ENCODE measurements at places on chromosomes 6 and 20.

DNA sequence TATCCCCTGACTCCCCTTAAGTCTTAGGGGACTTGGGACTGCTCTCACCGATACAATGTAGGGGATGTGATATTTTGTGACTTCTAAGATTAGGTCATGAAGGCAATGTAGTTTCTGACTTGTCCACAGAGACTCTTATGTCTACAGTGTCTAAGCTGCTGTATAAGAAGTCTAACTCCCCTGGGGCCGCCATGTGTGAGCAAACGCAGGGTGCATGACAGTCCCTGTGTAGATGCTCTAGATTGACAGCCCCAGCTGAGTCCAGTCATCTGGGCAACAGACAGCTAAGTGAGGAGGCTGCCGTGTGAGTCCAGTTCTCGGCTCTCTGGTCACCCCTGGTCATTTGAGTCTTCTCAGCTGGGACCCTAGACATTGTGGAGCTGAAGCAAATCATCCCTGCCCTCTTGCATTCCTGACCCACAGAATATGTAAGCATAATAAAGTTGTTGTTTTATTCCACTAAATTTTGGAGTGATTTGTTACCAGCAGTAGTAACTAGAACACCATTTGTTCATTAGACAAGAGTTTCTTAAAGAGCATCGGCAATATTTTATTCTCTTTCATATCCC is 743.3 kb upstream of the CHD6 start:
- DNase-seq = no peak

- no peak for DNase-seq
These were observed 125.6 kb downstream of the BCAS1 start for GRCh38 chr20:53944796-53945195.

- peak; percentile 44 for DNase-seq
These were observed 1.3 kb downstream of the C20orf144 start for GRCh38 chr20:33663161-33664084.

GRCh38 chr20:40692240-40693011 is 3.4 kb upstream of the MAFB start:
- no peak for DNase-seq

DNA sequence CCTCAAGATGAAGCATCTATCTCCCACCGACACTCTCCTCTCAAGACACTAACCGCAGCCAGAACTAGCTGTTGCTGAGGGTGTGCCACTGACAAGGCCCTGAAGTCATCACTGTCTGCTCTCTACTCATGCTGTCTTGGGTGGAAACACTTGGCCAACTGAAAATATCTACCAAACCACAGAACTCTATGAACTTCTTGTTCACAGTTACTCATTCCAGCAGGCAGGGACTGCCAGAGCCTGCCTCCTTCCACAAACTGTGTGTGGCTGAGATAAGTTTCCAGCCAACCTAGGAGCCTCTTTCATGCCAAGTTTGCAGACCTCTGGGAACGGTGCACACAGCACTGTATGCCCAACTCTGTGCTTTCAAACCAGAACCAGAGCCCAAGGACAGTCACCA is 45.5 kb upstream of the NXT1 start:
- DNase-seq = peak; percentile 38

DNA sequence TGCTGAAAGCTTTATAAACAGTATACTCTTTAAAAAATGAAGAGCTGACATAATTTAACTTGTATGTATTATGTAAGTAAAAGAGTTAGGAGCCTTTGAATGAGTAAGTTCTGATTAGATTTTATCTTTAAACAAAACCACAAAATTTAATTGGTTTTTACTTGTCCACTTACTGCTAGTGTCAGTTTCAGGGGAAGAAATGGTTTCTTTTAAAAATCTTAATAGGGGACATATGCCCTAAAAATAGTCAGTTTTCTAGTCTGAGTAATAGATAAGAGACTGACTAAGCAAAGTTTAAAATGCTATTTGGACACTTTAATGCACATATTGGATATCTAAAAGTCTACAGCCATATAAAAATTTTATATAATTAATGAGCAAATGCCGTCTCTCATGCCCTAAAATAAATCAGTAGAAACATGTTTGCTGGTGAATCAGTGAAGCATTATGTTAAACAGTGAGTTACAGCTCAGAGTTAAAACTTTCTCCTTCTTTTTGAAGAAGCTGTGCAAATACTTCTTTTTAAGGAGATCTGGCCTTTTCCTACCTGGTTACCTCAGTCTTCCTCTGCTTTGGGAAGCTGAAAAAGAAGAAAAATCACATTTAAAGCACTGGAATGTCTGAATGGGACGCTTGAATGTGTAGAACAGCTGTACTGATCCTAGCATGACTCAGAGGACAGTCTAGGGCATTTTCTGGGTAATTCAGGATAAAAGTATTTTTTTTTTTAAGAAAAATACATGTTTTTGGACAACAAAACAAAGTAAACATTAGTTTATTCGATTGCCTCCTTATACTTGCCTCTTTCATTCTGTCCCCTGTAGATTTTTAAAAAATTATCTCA is 55.3 kb downstream of the CDH26 start:
- no peak for DNase-seq

DNA sequence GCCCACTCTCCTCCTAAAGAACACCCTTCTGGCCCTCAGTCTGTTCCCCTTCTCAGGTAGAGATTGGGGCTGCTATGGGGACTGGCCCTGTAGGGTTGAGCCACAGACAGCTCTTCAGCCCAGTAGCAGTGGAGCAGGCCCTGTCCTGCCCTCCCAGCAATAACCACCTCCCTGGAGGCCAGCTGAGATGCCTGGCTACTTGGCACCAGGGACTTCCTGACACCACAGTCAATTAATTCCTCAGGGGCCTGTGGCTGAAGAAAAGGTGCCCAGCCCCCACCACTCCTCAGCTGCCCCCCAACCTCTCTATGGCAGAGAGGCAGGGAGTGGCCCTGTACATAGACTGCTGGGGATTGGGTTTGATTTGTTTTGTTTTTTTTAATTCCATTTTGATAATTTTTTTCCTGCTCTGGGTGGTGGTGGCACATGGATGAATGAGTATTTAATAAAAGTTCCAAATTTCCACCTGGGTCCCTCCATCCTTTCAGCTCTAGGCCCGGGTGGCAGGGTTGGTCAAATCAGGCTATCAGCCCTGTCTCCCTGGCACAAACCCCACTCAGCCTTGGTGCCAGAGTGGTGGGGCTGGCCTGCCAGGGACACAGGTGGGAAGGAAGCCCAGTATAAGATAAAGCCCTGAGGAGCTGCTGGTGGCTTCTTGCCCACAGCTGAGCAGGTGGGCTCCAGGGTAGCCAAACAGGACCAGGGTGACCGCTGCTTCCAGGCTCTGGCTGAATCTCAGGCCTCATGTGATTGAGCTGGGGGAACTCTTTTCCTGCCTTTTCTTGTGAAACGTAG is 1.9 kb upstream of the DEF6 start:
- no peak for DNase-seq
